Endothelial cell of umbilical vein (primary cell): ENCODE measurements at places on chromosomes 6 and 20. TPM values are rescaled to one million over a fixed set of nuclear protein-coding genes. Genes with fewer than 3 reads are reported as not detected.

KCNB1 gene
- polyA plus RNA-seq = not detected in 2 replicates

- DNase-seq = no peak
These were observed 51.4 kb downstream of the SRC start for GRCh38 chr20:37397076-37397953.

DNA sequence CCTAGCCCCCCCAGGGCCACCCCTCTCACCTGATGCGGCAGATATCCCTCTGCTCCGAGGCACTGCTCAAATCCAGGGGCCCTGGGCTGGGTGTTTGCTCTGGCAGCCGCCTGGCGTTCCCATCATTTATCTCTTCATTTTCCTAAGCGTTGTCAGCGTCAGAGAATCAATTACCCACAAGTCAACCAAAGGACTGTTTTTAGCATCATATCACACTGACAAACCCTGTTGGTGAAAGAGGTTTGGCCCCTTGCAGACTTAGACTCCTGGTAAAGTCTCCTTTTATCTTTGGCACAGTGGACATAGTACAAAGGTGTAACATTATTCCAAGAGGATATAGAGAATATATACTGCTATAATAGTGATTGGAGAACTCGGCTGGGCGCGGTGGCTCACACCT lies at the start of gene GHRH:
TSS of gene GHRH (minus strand) at position 101 of the 400 bp plus-strand sequence. CDS start 4,925 bp downstream, outside the sequence.
- no peak for DNase-seq

DNA sequence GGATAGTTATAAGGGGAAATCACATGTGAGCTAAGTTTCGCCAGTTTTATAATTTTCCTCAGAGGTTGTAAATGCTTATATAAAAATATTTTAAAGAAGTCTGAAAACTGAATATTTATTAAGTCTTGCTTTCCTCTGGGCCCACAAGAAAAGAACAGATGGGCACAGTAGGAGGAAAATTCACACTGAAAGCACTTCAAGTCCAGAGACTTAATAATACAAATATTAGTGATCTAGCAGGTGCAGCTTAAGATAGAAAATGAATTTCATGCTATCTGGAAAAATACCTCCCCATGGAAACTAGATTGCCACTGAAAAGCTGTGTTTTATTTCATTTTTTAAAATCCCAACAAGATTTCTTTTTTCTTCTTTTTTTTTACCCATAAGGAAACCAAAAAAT lies 47.2 kb downstream of the ORC3 start:
- no peak for DNase-seq

PLA2G7 gene
- polyA plus RNA-seq = not detected in 2 replicates

DNA sequence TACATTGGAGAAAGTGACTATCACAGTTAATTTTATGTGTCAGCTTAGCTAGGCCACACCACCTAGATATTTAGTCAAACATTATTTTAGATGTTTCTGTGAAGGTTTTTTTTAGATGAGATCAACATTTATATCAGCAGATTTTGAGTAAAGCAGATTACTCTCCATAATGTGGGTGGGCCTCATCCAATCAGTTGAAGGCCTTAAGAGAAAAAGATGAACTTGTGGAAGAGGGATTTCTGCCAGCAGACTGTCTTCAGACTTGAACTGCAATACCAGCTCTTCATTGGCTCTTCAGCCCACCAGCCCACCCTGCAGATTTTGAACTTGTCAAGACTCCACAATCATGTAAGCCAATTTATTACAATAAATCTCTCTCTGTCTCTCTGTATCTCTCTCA lies 25.1 kb upstream of the FBXO30 start:
- DNase-seq = no peak

DNA sequence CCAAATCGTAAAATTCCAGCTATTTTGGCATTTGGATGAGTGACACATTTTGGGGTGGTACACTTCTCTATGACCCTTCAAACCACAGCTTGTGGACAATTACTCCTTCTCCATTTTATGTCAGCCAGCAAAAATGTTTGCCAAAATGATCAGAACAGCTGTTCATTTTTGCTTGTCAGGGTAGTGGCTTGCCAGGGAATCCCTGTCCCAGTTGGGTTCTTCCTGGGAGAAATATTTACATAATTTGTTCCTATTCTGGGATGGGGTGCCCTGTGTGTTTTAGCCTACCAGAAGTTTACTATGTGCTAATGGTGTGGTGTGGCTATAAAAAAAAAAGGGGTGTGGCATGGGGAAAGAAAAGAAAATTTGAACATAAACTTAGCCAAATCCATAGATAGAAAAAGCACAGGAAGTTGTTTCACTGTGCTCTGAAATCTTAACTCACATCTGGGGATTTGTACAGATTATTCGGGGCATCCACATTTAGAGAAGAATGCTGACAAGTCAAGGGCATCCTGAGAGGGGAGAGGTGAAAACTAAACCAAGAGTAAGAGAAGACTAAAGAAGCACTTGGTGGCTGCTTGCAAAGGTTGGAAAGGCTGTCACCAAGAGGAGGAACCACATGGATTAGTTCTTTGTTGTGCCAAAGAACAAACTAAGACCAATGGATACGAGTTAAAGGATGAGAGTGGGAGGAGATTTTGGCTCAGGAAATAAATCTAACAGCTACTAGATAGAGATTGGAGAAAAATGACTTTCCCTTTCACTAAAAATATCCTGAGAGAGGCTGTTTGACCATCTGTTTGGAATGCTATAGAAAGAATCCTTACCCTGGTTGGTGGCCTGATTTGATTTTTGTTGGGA lies 55.2 kb upstream of the RBM24 start:
- no peak for DNase-seq

CAGE1 gene
- not detected in 2 replicates for polyA plus RNA-seq

DNA sequence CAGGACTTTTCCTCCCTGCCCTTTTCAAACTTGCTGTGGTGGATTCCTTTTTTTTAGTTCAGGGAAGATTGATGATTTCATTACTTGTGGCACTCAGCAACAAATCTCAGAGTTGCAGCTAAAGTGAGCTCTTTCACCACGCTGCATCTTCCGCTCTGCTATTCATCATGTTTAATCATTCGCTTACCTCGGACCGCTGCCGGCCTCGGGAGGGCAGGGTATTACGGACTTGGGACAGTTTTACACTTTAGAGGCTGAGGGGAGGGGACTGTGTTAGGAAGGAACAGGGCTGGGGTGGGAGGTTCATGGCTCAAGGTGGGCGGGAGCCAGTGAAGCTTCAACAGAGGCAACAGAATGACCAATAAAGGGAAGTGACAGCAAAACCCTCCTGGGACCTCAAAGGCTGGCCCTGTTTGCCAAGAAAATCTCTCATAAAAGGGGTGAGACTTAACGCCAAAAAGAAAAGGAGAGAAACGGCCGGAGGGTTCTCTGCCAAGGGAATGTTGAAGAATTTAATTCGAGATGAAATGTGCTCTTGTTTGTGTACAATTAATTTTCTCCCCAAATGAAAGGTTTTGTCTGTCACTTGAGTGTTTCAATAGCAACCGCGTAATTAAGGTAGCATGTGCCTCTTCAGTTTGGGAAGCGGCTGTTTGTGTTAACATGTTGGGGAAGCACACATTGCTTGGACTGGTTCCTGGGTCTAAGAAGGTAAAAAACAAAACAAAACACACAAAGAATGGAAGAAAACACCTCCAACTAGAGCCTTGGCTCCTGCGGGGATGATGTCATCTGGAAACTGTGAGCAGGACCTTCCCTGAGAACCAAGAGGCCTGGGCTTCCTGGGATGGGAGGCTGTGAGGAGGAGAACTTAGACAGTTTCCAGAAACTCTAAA lies 72.5 kb upstream of the SULF2 start:
- peak; percentile 38 for DNase-seq

- DNase-seq = no peak
These were observed 37.7 kb downstream of the MDFI start for GRCh38 chr6:41675992-41676391.

PPP1R14C gene
- not detected in 2 replicates for polyA plus RNA-seq

DNA sequence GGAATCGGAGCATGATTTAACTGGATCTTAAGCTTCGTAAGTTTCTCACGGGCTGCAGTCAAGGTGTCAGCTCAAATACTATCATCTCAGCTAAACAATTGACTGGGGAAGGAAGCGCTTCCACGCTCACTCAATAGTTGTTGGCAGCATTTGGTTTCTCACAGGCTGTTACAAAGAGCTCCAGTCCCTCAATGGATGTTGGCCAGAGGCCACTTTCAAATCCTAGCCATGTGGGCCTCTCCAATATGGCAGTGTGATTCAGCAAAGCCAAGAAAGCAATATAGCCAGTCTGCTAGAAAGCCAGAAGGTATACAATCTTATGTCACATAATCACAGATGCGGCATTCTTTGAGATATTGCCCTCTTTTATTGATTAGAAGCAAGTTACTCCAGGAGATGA lies 98.3 kb upstream of the PHACTR1 start:
- DNase-seq = no peak

C20orf144 gene
- polyA plus RNA-seq = 0.05 TPM in 1 of 2 replicates, not detected in the other

GRCh38 chr6:120576061-120576460 lies 758.2 kb downstream of the TBC1D32 start:
- DNase-seq = no peak

- no peak for DNase-seq
These were observed 402.2 kb upstream of the IRAK1BP1 start for GRCh38 chr6:78465059-78465634.

GRCh38 chr6:132760256-132760655 lies 2.6 kb upstream of the VNN2 start:
- no peak for DNase-seq

- no peak for DNase-seq
These were observed 124.7 kb downstream of the PREX1 start for GRCh38 chr20:48703107-48703506.
